ENCODE measurements at places on chromosomes 6 and 20.

DNA sequence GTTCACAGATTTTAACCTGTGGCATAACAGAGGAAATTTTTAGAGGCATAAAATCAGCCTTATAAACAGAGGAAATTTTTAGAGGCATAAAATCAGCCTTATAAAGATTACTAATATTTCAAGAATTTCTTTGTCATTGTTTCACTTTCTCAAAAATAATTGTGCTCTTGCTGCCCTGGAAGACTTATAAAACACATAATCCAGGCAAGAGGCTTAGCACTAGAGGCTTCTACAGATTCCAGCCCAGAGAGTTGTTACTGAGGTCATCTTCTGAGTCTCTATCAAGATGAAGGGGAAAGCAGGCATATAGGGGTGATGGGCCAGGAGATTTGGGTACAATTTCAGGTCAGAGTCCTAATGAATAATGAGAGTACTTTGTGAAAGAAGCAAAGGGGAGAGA lies 85.7 kb downstream of the RFPL4B start:
- no peak for DNase-seq

- no peak for DNase-seq
Observed at GRCh38 chr20:20849161-20849560, 136.7 kb upstream of the RALGAPA2 start.

- DNase-seq = peak; percentile 84
Observed at GRCh38 chr6:8707956-8708772, 272.8 kb upstream of the SLC35B3 start.

GRCh38 chr6:146968041-146968760 lies 236.0 kb upstream of the STXBP5 start:
- peak; percentile 20 for DNase-seq

DNA sequence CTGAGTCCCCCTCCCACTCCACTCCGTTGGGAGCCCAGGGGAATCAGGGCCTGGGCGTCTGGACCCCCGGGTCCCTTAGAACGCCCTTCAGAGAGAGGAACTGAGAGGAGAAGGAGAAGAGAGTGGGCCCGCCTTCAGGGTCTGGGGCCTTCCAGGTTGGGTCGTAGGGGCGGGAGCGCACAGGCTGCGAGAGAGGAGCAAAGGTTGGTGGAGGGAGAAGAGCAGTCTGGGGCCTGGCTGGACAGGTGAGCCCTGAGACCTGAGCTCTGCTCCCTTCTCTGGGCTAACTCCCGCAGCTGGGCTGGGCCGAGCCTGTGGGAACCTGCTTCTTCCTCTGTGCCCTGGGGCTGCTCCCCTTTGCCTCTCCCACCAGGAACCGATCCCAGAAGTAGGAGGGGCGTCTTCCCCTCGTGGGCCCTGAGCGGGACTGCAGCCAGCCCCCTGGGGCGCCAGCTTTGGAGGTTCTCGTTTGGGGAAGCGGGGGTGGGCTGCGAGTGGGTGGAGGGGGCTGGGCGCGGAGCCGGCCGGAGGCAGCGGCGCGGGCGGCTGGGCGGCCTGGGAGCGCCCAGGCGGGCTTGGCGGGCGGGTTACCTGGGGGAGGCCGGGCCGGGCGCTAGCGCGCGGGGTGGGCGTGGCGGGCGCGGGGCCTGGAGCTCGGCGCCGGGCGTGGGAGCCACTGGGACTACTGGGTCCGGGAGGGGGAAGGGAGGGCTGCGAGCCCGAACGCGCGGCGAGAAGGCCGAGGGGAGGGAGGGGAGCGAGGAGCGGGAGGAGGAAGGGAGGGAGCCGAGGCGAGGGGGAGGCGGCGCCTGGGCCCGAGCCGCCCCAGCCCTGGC lies at the start of gene DDR1:
DDR1 (plus strand) TSS at position 835 of the 836 bp plus-strand sequence. CDS start 4,211 bp downstream, outside the sequence.
- DNase-seq = peak; percentile 66

DNA sequence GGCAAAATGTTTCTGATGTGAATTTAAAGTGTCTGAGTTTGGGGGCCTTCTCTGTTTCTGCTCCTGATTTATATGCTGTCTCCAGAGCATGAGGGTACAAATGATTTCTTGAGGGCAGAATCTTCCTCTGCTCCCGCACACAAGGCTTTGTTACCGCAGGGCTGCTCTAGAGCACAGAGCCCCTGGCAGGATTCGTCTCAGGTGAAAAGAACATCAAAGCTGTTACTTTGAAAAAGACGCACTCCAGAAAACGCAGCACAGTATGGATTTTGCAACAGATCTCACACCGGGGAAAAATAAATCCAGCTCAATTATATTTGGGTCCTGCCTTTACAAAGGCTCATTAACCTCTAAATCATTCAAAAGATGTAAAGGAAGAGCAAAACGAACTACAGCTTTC lies 577.3 kb downstream of the PRKN start:
- DNase-seq = no peak

- DNase-seq = no peak
Observed at GRCh38 chr6:79077715-79078074, 359 bp downstream of the PHIP start.

DNA sequence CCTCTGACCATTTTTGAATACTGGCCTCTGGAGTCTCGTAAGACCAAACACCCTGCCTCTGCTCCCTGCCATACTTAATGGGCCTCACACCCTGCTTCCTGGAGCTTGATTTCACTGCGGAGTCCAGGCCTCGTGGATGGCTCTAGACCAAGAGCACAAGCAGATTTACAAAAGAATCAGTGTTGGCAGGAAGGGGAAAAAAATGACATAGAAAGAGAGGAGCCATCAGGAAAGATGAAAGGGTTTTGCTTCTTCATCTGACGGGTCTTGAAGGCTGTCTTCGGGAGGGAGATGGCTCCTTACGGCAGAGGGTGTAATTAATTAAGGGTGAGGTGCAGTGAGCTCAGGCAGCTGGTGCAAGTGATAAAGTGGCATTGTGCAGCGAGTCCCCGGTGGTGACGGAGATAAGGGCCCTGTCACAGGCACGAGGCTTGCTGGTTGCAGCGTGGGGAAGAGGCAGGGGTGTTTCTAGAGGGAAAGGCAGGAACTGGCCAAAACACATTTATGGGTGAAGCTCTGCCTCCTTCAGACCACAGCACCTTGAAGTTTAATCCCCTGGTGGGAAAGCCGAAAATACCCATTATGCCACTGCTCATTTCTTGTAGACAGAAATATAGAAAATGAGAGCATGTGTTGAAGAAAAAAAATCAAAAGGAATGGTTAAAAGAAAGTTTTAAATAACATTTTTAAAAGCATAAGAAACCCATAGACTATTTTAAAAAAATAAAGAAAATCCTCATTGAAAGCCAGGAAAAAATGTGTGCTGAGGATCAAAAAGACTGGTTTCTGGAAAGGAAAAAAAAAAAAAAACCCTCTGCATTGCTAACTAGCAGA lies 128.6 kb upstream of the LRFN2 start:
- no peak for DNase-seq

- DNase-seq = peak; percentile 31
Observed at GRCh38 chr6:102619585-102619984, 1226.1 kb downstream of the GRIK2 start.

- no peak for DNase-seq
Observed at GRCh38 chr6:19032591-19033295, 645.6 kb downstream of the RNF144B start.

DNA sequence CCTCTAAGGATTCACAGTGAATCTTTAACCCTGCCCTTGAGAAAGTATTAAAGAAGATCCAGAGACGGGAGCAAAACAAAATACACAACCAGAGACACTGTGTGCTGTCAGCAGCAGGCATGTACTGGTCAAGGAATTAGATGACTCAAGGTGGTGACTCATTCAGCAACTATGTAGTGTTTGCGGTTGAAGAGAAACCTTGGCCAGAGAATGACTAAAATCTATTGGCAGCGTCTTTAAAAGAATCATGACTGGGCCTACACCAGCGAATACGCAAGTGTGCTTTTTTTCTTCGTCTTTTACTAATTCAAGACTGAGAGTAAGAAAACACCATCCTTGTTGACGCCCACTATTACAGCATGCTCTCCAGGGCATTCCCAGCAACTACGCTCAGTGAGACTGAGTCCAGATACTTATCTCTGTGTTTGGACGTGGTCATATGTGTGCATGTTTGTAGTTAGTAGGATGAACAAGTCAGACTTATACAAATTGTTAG lies 72.4 kb upstream of the BACH2 start:
- no peak for DNase-seq

DNA sequence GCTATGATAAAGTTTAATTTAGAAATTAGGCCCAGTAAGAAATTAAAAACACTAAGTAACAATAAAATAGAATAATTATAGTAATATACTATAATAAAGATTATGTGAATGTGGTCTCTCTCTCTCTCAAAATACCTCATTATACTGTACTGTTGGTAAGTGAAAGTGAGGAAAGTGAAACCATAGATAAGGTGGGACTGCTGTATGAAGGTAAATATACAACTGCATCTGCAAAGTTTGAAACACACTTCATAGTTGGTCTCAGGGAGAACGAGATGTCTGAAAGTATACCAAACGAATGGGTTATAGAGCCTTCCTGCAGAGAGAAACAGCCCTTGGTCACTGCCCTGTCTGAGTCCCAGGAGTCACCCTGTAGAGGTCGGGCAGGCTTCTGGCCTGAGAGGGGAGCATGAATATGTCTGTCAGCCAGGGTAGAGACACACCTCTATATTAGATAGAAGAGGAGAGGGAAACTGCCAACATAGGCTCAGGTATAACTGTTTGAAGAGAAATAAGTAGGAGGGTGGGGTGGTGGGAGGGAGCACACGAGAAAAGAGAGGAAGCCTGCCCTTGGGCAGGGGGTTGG lies 31.8 kb downstream of the SESN1 start:
- no peak for DNase-seq

- no peak for DNase-seq
Observed at GRCh38 chr6:161444464-161444863, 170.6 kb upstream of the AGPAT4 start.

DNA sequence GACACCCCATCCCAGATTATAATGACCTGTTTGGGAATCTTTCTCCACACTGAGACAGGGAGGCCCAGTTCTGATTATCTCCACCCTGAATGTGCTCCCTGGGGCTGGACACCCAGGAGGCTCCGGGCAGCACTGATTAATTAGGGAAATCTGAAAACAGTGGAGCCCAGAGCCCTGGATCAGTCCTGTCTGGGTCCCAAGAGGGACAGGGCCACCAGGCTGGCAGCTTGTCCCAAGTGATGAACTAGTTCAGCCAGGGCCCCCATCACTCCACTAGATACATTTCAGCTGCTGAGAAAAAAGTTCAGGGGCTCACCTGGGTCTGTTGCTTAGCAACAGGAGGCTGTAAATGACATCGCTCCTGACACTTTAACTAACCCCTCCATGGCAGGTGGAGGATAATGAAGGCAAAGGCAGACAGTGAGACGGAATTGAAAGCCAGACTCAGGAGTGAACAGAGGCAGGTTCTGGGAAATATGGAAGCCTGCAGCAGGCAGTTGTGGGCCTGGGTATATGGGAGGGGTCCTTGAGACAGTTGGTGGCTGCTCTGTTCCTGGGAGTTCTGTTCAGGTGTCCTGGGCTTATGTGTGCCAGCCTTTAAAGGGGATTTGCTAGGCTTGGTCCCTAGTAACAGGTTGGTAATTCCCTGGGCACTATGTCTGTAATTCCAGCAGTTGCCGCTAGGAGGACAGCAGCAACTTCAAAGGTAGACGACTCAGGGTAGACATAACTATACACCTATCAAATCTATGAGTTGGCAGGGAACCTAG lies 78.3 kb upstream of the CTNNBL1 start:
- peak; percentile 80 for DNase-seq

GRCh38 chr20:37395921-37396415 lies 50.0 kb downstream of the SRC start:
- peak; percentile 41 for DNase-seq

- DNase-seq = no peak
Observed at GRCh38 chr6:156886409-156886808, 109.2 kb downstream of the ARID1B start.

DNA sequence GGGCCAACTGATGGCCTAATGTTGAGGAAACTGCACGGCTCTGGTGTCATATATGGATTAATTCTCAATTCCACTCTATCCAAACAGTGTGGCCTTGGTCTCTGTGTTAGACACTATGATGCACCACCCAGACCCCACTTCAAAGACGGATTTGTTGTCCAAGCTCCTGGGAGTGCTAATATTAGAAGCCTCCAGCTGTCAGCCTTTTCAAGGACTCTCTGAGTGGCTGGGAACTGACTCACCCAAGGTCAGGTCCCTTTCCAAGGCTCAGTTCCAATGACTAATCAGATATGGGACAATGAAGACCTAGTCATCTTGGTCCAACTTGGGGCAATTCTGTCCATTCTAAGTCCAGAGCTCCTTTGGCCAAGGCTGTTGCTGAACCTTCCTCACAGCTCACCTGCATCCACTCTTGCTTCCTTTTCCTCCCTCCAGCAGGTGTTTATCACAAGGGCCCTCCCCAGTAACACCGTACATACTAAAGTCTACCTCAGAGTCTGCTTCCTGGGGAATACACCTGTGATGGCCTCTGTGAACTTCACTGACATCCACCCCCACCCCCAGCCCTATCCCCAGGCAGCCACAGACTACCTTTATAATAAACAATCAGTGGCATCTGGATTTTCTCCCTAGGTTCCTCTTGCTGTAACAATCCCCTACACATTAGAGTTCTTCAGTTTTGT lies 7.2 kb upstream of the IL20RA start:
- no peak for DNase-seq

DNA sequence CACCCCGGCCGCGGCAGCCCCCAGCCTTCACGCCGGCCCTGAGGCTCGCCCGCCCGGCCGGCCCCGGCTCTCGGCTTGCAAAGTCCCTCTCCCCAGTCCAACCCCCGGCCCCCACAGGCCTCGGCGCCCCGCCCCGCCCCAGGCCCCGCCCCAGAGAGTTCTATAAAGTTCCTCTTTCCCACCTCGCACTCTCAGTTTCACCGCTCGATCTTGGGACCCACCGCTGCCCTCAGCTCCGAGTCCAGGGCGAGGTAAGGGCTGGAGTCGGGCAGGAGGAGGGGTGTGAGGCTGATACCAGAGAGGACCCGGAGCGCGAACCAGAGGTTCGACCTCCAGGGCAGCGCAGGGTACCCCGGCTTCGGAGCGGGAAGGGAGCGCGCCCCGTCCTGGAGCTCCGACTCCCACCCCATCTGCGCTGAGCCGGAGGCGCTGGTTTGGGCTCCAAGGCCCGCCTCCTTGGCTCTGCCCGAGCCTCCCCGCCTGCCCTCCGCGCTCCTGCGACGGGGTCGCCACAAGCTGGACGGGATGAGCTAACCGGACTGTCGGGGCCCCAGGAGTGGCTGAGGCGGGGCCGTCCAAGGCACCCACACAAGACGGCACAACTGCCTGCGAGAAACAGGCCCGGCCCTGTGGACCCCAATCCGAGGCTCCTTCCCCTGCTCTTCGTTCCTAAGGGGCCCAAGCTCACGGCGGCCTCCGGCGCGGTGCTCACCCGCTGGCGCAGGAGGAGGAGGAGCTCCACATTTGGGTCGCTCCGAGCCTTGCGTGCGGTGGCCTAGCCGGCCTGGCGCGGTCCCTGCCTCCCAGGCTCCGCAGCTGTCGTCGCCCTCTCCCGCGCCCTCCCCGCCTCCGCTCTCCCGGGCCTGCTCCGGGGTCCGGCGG lies at the start of gene IRF4:
IRF4 (plus strand) TSS at position 194 of the 882 bp plus-strand sequence. CDS start 1,401 bp downstream, outside the sequence.
- DNase-seq = no peak

- DNase-seq = no peak
Observed at GRCh38 chr20:42181064-42181463, 562.9 kb upstream of the CHD6 start.

GRCh38 chr6:125392682-125393081 lies 90.9 kb upstream of the HDDC2 start:
- no peak for DNase-seq

GRCh38 chr6:145295746-145296145 lies 439.6 kb downstream of the EPM2A start:
- no peak for DNase-seq

- no peak for DNase-seq
Observed at GRCh38 chr6:134358320-134358719, 40.4 kb upstream of the SGK1 start.

Data from NCI-H1105 (cell line).